ENCODE measurements at places on chromosomes 6 and 20. TPM values are rescaled to one million over a fixed set of nuclear protein-coding genes. Genes with fewer than 3 reads are reported as not detected.

BPIFA1 gene
- not detected for total RNA-seq

SSTR4 gene
- total RNA-seq: not detected

DNA sequence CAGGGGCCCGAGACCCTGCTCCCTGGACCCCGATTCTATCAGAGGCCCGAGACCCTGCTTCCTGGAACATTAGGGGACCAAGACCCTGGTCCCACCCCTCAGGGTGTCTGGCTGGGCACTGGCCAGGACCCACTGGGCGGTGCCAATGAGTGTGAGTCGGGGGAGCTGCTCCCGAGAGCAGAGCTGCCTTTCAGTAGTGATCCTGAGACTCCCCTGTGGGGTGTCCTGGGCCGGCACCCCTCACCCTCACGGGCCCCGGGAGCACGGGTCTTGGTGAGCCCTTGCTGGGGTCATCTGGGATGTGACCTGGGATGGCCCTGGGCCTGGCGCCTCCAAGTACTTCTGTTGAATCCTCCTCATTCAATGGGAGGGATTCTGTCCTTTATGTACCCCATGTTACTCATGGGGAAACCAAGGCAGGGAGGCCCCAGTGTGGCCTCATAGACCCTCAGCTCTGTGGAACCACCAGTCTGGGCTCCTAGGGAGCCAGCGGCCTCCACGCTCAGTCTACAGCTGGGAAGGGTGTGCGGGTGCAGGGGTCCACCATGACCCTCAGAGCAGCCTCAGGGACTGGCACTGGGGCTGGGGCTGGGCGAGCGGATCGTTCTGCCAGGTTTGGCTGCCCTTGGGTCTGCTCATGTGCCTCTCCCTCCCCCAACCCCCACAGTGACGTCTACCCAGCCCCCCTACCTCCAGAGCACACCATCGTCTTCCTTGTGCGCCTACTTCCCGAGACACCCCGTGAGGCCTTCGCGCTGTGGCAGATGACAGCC, 25.6 kb downstream of the COL20A1 start:
- DNase-seq: no peak

DNA sequence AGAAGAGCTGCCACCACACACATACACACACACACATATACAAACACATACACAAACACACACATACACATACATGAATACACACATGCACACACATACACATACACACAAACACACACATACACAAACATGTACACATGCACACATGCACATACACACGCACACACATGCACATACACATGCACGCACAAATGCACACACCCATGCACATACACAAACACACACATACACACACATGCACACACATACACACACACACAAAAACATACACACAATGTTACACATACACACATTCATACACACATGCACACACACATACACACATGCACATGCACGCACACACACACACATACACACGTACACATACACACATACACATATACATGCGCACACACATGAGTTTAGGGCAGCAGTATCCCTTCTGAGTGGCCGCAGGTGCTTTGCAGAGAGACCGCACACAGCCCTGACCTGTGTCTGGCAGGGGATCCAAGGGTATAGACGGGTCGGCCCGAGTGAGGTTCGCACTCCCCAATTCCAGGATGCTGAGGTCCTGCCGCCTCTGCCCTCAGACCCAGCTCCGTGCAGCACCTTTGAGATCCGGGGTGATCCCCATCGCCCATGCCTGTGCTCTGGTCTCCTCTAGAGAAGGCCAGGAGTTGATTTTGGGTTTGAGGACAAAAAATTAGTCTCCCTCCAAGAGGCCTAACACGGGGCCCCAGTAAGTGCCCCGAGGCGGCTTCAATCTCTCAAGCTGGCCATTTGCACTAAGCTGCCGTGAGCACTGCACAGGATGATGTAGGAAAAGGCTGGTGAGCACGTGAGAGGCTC, 56.8 kb downstream of the TMEM242 start:
- DNase-seq: no peak

GRCh38 chr20:59403962-59404314, 103.5 kb downstream of the EDN3 start:
- no peak for DNase-seq
